Neural crest cell (in vitro differentiated cells): ENCODE measurements at places on chromosomes 16 and 17.

- H3K27me3 ChIP-seq, result no peaks in the 10 kb centered on the region
- H3K4me1 ChIP-seq, result peaks cover 28% of the 10 kb centered on the region
- H3K27ac ChIP-seq, result no peak overlapping the region
- peaks cover 6% of the 10 kb centered on the region for H3K36me3 ChIP-seq
Observed at GRCh38 chr17:36599546-36600250, 1.7 kb upstream of the MRM1 start.

- no peak overlapping the region for H3K4me3 ChIP-seq
- no peaks in the 10 kb centered on the region for H3K36me3 ChIP-seq
- no peak for DNase-seq
- peaks cover 31% of the 10 kb centered on the region for H3K27me3 ChIP-seq
- H3K4me1 ChIP-seq, result no peaks in the 10 kb centered on the region
Observed at GRCh38 chr17:19000531-19001325, 3.8 kb downstream of the FAM83G start.

DNA sequence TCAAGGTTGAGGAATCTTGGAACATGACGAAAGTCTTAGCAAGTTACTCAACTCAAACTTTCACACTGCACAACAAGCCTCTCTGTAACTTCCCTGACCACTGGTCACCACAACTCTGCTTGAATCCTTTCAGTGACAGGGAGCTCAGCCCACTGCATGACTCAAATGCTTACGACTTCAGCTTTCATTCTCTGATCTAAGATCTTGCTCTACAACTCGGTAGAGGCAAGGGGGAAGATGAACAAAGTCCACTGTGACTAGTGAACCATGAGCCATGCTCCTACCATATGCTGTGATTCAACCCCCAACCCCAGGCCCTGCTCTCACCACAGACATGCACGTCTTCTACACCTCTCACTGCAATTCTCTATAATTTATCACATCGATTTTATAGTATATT, 160.9 kb downstream of the SLC39A11 start:
- no peak overlapping the region for H3K4me3 ChIP-seq
- DNase-seq, result no peak
- H3K27ac ChIP-seq, result no peak overlapping the region
- no peaks in the 10 kb centered on the region for H3K27me3 ChIP-seq

GRCh38 chr17:17702449-17703139, 21.3 kb downstream of the RAI1 start:
- peaks cover 54% of the 10 kb centered on the region for H3K4me1 ChIP-seq
- DNase-seq, result no peak
- H3K36me3 ChIP-seq, result no peaks in the 10 kb centered on the region
- peaks cover 8% of the 10 kb centered on the region for H3K27me3 ChIP-seq

DNA sequence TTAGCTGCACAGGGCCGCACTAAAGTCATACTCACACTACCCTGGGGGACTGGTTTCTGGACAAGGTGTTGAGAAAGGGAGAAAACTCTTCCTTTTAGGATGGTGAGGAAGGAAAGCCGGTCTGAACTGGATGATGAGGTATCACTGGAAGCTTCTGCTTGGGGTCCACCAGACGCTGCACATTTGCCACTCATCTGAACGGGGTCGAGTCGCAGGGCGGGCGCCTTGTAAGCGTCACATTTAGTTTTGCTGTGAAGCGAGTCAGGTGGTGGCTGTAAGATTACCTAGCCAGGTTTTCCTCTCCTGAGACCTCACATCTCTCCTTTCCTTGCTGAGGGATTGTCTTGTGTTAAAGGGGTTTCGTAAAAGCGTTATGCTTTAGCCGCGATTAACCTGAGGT, 2.3 kb downstream of the JPT2 start:
- H3K27me3 ChIP-seq, result no peaks in the 10 kb centered on the region
- peak overlapping the region; percentile 78 for H3K27ac ChIP-seq
- peak overlapping the region; percentile 94 for H3K4me3 ChIP-seq

GRCh38 chr17:80055597-80055996, 19.2 kb downstream of the CCDC40 start:
- DNase-seq, result no peak
- no peak overlapping the region for H3K27ac ChIP-seq
- H3K4me3 ChIP-seq, result no peak overlapping the region

DNA sequence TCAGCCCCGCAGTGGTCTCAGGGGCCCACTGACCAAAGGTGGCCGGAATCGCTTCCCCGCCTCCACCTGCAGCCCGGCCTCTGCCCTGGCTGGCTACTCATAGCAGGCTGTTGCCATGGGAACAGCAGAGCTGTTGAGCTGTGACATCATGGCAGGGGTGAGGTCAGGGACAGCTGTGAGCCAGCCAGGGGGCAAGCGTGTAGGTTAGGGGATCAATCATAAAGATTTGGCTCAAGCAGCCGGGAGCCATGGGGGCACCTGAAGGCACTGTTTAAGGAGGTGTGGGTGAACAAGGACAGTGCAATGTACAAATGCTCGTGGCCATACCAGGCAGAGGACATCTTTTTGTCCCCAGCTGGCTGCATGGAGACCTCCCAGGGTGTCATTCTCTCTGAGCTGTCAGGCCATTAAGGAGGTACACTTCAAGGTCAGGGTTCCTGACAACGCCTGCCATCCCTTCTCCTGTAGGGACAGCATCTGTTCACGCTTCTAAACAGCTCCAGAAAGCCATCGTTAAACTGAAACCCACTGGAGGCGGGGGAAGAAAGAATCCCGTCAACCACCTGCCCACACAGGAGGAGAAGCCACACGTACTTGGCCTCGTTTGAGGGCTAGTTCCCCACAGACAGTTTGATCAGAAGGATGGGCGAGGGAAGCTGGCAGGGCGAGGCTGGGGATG, at the start of gene CEP295NL:
TSS of gene CEP295NL (minus strand) at position 101 of the 679 bp plus-strand sequence. CDS start 1,373 bp downstream, outside the sequence.
- H3K27me3 ChIP-seq, result no peaks in the 10 kb centered on the region
- peak within 1 kb of the TSS; percentile 27 for H3K4me3 ChIP-seq
- H3K36me3 ChIP-seq, result no peaks in the 10 kb centered on the region
- H3K4me1 ChIP-seq, result peaks cover 47% of the 10 kb centered on the region

DNA sequence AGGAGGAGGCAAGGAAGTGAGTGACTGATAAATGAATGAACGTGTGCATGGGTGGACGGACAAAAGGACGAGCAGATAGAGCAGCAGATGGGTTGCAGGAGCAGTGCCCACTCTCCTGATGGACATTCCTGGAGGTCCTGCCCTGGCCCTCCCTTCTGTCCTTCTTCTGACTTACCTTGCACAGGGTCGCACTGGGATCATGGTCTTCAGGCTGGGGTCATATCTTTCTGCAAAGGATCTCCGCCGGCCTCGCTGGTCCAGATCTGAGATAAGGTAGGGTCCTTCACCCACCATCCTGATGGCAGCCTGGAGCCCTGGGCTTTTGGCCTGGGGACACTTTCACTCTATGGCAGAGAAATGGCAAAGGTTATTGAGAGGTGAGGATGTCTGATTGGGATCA, 9.7 kb downstream of the ABCC12 start:
- no peak overlapping the region for H3K27ac ChIP-seq
- no peak overlapping the region for H3K4me3 ChIP-seq
- no peaks in the 10 kb centered on the region for H3K27me3 ChIP-seq

DNA sequence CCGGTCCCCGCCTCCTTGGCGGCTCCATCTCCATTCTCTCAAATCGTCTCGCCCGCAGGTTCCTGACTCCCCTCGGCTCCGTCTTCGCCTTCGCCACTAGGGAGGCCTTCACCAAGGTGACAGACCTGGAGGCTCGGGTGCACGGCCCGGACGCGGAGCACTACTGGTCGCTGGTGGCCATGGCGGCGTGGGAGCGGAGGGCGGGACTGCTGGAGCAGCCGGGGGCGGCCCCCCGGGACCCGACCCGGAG, 862 bp downstream of the GLTPD2 start:
- no peak for DNase-seq
- H3K4me1 ChIP-seq, result peaks cover 17% of the 10 kb centered on the region
- peaks cover 39% of the 10 kb centered on the region for H3K27me3 ChIP-seq
- peak overlapping the region; percentile 85 for H3K4me3 ChIP-seq
- H3K27ac ChIP-seq, result no peak overlapping the region

DNA sequence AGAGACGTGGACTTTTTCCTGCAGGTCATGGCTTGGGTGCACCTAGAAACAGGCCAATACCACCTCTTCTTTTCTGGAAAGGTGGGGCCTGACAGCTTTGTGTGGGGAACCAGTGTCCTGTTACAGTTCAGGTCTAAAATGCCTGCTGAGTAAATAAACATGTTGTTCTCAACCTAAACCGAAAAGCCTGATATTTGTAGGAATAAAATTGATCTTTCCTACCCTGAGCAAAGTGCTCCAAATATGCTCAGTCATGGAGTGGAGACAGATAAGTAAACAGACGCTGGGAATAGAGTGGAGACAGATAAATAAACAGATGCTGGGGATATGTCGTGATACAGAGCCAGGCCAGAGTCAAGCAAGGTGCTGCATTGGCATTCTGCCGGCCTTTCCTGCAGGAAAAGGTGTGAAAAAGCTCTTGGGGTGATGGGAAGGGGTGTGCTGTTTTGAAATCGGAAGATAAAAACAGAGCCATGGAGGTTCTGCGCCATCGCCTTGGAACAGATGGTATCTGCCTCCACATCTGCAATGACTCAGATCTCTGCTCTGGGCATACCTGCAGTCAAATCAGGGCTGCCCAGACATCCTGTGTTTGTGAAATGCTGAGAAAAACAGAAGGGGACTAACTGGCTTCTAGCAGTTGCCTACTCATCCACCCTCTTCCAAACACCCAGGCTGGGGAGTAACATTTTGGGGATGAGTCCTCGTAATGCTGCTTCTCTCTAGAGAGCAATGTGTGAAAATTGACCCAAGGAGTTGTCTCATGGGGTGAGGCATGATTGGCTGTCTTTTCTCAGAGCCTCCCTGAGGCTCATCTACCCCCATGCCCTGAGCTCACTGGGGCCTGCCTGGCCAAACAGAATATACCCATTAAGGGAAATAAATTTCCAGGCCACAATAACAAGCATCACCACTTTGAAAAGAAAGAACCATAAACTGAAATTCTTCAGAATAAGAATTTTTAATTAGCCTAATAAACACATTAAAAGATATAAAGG, 16.8 kb upstream of the TRPV2 start:
- H3K4me1 ChIP-seq, result no peaks in the 10 kb centered on the region
- H3K36me3 ChIP-seq, result no peaks in the 10 kb centered on the region
- no peak for DNase-seq
- no peaks in the 10 kb centered on the region for H3K27me3 ChIP-seq
- no peak overlapping the region for H3K27ac ChIP-seq
- H3K4me3 ChIP-seq, result no peak overlapping the region

DNA sequence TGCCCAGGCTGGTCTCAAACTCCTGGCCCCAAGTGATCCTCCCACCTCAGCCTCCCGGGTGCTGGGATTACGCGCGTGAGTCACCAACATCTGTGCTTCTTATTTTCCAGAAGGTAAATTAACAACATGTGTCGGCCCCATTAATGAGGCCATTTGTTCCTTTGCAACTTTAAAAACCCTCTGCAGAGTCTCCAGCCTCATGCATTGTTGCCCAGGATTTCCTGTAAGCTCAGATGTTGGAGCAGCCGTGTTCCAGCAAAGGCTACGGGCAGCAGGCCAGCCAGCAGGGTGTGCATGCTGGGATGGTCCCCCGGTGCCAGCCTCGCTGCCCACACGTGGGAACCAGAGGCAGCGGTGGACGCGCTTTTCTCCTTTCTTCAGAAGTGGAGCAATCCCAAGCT, 19.1 kb upstream of the HEXD start:
- H3K27me3 ChIP-seq, result no peaks in the 10 kb centered on the region
- no peak overlapping the region for H3K27ac ChIP-seq
- DNase-seq, result no peak
- H3K36me3 ChIP-seq, result no peaks in the 10 kb centered on the region
- no peaks in the 10 kb centered on the region for H3K4me1 ChIP-seq
- no peak overlapping the region for H3K4me3 ChIP-seq

GRCh38 chr16:50185005-50185505, 31.9 kb downstream of the TENT4B start:
- H3K36me3 ChIP-seq, result no peaks in the 10 kb centered on the region
- DNase-seq, result no peak
- H3K27me3 ChIP-seq, result no peaks in the 10 kb centered on the region
- no peak overlapping the region for H3K4me3 ChIP-seq
- peaks cover 20% of the 10 kb centered on the region for H3K4me1 ChIP-seq
- no peak overlapping the region for H3K27ac ChIP-seq

GRCh38 chr17:1469231-1469852, 13.3 kb upstream of the CRK start:
- no peak for DNase-seq
- H3K4me3 ChIP-seq, result no peak overlapping the region

DNA sequence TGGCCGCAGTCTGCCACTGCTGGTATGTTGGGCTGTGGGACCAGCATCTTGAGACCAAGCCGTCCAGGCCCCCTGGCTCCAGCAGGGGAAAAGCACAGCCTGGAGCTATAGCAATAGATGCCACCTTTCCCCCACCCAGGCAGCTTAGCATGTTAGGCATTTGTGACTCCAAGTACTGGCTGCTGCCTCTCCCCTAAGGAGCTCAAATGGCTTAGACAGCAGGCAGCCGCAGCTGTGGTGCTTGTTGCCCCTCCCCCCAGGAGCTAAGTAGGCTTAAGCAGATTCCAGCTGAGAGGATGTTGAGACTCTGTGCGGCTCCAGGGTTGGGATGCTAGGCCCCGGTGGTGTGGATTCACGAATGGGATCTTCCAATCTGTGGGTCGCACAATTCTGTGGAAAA, 88.8 kb upstream of the ANKFN1 start:
- H3K27ac ChIP-seq, result no peak overlapping the region
- peaks cover 4% of the 10 kb centered on the region for H3K36me3 ChIP-seq
- H3K4me3 ChIP-seq, result no peak overlapping the region
- DNase-seq, result no peak

DNA sequence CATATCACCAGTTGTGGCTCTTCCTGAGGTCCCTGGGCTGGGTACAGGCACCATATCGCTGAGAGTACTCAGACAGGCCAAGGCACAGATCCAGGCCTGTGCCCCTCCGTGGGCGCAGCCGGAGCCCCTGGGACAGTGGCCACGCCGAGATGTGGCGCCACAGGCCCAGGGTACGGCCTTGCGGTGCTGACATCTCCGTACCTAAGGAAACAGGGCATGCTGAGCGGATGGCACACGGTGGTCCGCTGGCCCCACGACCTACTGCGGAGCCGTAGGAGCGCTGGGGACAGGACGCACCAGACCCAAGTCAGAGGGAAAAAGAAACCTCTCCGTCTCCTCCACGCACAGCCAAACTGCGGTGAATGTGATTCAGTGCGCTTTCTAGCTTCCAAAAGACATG, 26.5 kb downstream of the NDUFAF8 start:
- H3K4me3 ChIP-seq, result no peak overlapping the region
- H3K4me1 ChIP-seq, result peaks cover 19% of the 10 kb centered on the region
- H3K36me3 ChIP-seq, result peaks cover 15% of the 10 kb centered on the region
- no peaks in the 10 kb centered on the region for H3K27me3 ChIP-seq

DNA sequence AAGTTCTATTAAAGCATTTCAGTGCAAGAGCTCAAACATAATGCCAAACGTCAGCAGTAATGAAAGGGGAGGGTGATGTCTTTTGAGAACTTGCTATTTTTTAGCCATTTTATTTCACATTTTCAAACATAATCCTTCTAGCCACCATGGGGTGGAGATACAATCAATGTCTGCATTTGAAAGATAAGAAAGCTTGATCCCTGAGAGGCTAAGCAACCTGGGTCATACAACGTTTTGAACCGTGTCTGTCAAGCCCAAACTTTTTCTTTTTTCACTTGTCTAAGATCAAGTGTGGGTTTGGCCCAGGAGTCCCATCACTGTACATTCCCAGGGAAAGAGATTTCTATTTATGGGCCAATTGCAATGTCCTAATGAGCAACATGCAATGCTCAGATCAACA, 331.1 kb downstream of the SLC39A11 start:
- no peaks in the 10 kb centered on the region for H3K27me3 ChIP-seq
- H3K27ac ChIP-seq, result no peak overlapping the region
- no peak for DNase-seq
- H3K36me3 ChIP-seq, result no peaks in the 10 kb centered on the region
- H3K4me3 ChIP-seq, result no peak overlapping the region

GRCh38 chr17:82917699-82918345, 78.0 kb upstream of the ZNF750 start:
- DNase-seq, result peak; percentile 19
- no peak overlapping the region for H3K27ac ChIP-seq
- H3K36me3 ChIP-seq, result peaks cover 13% of the 10 kb centered on the region
- no peaks in the 10 kb centered on the region for H3K27me3 ChIP-seq
- no peak overlapping the region for H3K4me3 ChIP-seq
